ENCODE measurements at places on chromosomes 3 and 15. TPM values are rescaled to one million over a fixed set of nuclear protein-coding genes. Genes with fewer than 3 reads are reported as not detected.

PLIN1 gene
- 38.1 TPM for total RNA-seq

GABRG3 gene
- 0.03 TPM for total RNA-seq

ISLR gene
- total RNA-seq = 2.3 TPM

FGF7 gene
- 0.30 TPM for total RNA-seq

NR1D2 gene
- total RNA-seq = 20.1 TPM

C3orf20 gene
- 0.13 TPM for total RNA-seq

ITGA11 gene
- 0.88 TPM for total RNA-seq

UCN2 gene
- total RNA-seq = not detected

DNA sequence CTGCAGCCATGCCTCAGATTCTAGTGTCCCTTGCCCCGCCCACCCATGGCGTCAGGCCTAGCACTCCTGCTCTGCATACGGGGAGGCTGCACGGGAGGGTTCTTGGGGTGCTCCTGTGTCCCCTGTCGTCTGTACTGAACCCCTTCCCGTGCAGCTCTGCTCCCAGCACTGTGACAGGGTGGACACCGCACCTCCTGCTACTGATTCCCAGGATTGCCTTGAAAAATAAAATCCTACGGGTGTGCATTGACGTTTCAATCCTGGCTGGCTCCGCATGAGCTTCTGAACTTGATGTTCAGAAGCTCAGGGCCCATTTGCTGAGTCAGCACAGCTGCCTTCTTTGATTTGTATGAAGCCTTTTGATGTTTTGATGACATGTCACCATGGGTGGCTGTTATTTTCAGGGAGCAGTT lies 176.4 kb downstream of the APBA2 start:
- DNase-seq = no peak

- no peak for DNase-seq
Observed at GRCh38 chr3:45527727-45528126, 66.8 kb upstream of the LIMD1 start.

DNA sequence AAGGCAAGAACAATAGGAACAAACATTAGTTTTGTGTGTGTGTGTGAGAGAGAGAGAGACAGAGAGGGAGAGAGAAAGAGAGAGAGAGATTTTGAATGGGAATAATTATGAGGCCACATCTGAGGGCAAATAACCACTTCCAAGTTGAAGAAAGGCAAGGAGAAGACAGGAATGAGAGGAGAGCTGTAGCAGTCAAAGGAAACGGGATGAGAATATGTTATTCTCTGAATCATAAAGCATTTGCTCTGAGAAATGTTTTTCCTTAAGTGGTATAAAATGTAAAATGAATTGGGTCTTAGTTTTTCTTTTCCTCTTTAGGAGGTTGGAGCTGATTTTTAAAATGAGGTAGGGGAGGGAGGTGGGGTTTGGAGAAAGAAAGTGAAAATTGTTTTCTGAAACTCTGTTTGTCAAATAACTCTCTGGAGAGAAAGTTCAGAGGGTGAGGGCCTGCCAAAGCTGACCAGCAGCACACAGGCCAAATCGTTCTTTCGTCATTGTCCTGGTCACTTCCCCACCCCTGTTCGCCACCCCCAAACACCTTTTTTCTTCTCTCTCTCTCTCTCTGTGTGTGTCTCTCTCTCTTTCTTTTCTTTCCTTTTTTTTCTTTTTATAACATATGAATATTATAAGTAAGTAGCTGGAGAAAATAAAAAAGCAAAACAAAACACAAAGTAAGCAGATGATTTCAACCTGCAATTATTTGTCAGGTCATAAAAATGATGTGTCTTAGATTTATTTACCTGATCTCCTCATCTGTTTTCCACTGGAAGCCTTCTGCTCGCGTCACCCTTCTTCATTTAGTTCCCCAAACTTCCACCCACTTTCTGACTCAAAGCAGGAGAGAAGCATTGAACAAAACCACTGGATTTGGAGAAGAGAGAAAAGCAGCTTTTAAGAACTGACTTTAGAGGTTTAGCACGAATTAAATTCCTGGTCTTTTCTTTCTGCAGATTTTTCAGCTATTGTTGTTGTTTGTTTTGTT lies 110.6 kb downstream of the LPP start:
- DNase-seq = peak; percentile 81

- DNase-seq = no peak
Observed at GRCh38 chr3:24460974-24461373, 33.7 kb downstream of the THRB start.

DNA sequence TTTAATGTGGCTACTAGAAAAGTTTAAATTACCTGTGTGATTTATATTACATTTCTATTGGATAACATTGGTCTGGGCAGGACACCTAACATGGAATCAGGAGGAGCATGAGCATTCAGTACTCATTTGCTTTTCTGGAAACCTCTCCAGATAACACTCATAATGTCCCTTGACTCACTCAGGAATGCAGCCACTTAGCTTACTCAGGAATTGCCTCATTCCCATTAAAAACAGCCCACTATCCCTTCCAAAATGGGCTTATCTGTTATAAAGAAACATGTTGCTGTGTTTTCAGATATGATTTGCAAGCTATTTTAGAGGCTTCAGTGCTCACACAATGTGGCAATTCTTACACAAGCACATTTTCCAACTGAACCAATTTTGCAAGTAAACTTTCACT lies 17.1 kb downstream of the GBE1 start:
- no peak for DNase-seq

DNA sequence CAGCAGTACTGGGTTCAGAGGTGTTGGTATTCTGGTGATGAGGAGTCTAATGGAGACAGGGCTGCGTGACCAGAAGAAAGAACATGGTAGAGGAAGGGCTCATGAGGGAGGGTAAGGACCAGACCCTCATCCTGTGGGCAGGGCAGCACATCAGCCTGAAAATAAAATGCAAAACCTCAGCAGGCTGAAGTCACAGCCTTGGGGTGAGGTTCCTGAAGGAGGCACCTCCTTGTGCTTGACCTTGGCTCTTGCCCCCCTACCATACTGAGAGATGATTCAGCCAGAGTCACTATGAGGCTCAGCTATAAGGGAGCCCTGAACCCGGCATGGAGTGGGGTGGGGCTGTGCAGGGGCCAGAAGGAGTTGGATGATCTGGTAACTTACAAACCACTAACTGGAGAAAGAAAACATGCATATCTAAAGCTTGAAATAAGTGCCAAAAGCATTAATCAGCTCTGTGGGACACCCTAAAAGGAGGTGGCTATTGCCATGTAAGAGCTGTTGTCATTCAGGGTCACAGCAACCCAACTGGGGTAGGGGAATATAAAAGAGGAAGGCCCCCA lies 60.2 kb downstream of the CORO2B start:
- no peak for DNase-seq

GRCh38 chr3:134334231-134334900 lies 39.9 kb downstream of the AMOTL2 start:
- DNase-seq = no peak

- DNase-seq = no peak
Observed at GRCh38 chr15:99981191-99981647, 248.0 kb upstream of the LYSMD4 start.

DNA sequence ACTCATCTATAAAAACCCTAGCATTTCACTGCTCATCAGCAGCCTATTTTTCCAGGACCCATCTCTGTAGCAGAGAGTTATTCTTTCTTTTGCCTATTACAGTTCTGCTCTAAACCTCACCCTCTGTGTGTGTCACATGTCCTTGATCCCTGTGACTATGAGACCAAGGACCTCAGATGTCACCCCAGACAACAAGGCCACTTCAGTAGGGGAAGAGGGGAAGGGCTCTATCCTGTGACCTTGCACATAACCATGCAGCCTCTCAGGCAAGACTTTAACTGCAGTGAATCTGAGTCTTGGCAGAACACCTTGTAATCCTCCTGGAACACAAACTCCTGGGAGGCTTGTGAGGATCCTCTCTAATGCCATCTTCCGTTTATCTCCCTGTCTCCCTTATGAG lies 4.4 kb upstream of the ZNF589 start:
- no peak for DNase-seq

- DNase-seq = no peak
Observed at GRCh38 chr3:129947538-129948240, 26.8 kb upstream of the TRH start.

DNA sequence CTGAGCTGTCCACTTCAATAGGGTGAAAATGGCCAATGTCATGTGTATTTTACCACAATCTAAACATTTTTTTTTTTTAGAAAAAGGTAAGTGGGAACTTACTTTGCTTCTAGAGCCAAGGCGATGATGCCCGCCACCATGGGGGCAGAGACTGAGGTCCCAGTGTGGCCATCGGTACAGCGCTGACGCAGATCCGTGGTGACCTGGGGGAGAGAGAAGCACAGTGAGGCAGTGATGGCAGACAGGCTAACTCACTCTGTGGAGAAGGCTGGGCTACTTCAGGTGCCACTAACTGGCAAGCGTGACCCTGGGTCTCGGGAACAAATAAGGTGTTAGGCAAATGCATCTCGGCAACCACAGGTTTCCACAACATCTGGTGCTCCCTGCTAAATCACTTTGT lies 94.3 kb upstream of the SNRPA1 start:
- no peak for DNase-seq

DNA sequence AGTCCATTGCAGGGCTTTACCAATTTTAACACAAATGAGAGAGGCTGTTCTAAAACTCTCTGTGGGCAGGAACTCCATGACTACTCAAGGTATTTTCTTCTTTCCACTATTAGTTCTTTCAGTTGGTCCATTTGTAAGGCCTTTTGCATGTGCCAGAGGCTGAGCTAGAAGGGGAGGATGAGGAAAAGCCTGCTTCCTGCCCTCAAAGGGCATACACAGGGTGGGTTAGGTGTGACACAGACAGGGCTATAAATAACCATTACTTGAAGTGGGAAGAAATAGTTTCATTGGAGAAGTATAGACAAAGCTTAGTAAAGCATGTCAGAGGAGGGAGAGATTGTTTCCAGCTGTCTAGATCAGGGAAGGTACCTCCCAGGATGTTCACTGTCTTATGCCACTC lies 52.1 kb upstream of the PRTG start:
- no peak for DNase-seq

DNA sequence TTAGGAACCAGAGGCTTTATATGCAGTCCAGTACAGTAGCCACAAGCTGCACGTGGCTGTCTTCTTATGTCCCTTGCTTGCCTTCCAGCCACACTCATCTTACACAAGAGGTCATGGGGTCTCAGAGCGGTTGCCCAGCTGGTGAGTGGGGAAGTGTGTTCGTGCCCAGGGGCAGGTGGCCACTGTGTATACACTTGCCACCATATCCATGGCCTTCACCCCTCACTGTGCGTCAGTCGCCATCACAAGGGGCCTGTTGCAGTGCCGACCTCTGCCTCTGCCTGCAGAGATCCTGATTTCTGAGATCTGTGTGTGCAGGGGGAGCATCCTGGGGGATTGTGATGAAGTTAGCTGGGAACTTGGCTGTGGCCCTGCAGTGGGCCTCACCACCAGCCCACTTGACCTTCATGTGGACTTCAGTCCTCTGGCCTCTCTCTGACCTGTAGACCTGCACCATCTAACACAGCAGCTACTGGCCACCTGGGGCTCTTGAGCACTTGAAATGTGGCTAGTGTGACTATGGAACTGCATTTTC lies 43.1 kb upstream of the SACM1L start:
- DNase-seq = no peak

DNA sequence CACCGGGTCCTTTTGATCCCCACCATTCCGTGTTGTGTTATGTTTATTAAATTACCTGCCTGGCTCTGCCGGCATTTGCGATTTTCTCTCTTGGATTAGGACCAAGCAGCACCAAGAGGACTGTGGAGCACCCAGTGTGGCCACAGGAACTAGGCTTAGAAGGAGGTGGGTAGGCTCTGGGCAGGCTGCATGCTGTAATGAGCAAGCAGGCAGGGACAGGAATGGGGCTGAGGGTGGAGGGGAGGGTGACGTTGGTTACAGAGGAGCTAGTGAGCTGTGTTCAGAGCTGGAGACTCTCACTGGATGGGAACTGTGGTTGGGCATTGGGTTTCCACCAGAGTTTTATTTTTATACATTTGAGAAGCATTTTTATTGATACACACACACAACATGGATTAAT lies 7.9 kb upstream of the SCN5A start:
- DNase-seq = no peak

- no peak for DNase-seq
Observed at GRCh38 chr15:85318048-85318731, 62.2 kb upstream of the AKAP13 start.

DNA sequence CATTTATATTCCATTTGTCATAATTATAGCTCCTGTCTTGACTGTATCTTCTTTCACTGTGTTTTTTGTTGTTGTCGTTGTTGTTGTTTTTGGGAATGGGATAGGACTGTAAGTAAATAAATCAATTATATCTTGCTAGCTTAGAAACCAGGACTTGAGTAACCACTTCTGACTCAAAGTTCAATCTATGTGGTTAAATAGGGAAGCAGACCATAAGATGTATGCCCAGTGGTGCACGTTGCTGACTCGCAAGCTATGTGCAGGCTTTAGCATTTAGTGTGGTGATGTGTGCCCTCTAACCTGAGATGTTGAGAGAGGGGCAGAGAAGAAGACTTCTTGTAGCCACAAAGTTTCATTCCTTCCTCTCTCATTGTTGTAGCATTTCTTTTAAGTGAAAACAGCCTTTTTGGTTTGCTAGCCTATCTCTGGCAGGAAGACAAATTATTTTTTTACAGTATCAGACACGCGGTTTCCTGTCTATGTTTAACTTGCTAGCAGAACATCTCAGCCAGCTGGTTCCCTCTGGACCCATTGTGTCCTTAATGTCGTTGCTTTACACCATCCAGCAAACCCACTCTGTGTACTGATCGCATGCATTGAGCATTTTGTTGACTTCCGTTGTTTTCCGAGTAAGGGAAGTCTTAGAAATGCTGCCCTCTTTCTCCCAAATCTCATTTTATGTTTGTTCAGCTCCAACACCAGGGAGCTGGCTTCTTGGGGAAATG lies 52.1 kb downstream of the TGFBR2 start:
- no peak for DNase-seq

- no peak for DNase-seq
Observed at GRCh38 chr3:134894533-134894932, 99.5 kb downstream of the EPHB1 start.

GRCh38 chr3:107938143-107938542 lies 152.7 kb downstream of the CD47 start:
- no peak for DNase-seq

DNA sequence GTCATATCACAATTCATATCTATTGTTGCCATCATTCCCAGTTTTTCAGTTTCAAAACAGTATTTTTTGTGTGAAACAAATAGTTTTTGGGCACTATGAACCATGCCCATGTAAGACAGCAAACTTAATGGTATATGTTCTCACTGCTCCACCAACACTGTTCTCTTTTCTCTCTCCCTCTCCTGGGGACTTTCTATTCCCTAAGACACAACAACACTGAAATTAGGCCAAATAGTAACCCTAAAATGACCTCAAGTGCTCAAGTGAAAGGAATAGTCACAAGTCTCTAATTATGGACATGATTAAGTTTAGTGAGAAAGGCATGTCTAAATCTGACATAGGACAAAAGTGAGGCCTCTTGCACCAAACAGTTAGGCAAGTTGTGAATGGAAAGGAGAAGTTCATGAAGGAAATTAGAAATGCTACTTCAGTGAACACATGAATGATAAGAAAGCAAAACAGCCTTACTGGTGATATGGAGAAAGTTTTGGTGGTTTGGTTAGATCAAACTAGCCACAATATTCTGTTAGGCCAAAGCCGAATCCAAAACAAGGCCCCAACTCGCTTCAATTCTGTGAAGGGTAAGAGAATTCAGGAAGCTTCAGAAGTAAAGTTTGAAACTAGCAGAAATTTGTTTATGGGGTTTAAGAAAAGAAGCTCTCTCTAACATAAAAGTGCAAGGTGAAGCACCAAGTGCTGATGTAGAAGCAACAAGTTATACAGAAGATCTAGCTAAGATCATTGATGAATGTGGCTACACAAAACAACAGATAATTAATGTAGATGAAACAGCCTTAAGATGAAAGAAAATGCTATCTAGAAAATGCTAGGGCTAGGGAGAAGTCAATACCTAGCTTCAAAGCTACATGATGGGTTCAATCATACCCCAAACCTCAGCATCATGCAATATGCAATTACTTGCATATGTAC lies 104.2 kb downstream of the CBLB start:
- DNase-seq = no peak
